ENCODE measurements at places on chromosomes 2 and 18. TPM values are rescaled to one million over a fixed set of nuclear protein-coding genes. Genes with fewer than 3 reads are reported as not detected.

Gene ZCCHC2
- 34.5 TPM for total RNA-seq

- no peak overlapping the region for H3K27ac ChIP-seq
- no peaks in the 10 kb centered on the region for H3K4me1 ChIP-seq
- no peaks in the 10 kb centered on the region for H3K27me3 ChIP-seq
- no peak for DNase-seq
Observed at GRCh38 chr18:72636611-72637010, 92.5 kb upstream of the CBLN2 start.

- H3K27ac ChIP-seq = no peak overlapping the region
- H3K4me1 ChIP-seq = no peaks in the 10 kb centered on the region
- H3K27me3 ChIP-seq = no peaks in the 10 kb centered on the region
- H3K4me3 ChIP-seq = no peak overlapping the region
- H3K36me3 ChIP-seq = peaks cover 30% of the 10 kb centered on the region
Observed at GRCh38 chr2:96801005-96801785, 14.9 kb upstream of the CNNM3 start.

- DNase-seq = no peak
- H3K4me3 ChIP-seq = no peak overlapping the region
- H3K27ac ChIP-seq = no peak overlapping the region
- no peaks in the 10 kb centered on the region for H3K36me3 ChIP-seq
- peaks cover 13% of the 10 kb centered on the region for H3K27me3 ChIP-seq
- H3K4me1 ChIP-seq = no peaks in the 10 kb centered on the region
Observed at GRCh38 chr2:224286923-224287322, 115.0 kb downstream of the FAM124B start.

DNA sequence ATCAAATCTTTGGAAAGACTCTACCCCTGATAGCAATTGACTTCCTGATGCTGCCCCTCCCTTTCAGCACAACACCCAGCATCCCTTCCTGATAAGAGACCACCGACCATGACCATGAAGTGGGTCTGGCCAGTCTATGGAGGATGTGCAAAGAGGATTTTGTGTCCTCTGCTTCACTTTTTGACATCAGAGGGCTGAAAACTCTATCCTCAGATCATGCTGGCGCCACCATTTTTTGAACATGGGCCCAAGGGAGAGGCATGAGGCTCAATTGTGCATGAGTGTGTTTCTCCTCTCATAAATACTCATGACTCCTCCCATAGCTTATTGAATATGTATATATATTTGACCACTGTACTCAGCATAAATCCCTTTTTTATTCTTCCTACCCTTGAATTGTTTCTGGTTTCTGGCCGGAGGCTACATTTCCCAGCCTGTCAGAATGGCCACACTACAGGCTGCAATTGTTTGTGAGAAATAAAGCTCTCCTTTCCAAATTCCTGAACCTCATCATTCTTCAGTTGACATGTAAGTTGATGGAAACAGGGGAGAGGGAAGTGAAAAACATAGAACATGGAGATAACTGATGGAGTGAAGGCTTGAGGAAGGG, 314.1 kb downstream of the MYCN start:
- no peaks in the 10 kb centered on the region for H3K36me3 ChIP-seq
- H3K27ac ChIP-seq = no peak overlapping the region
- H3K4me3 ChIP-seq = no peak overlapping the region
- no peak for DNase-seq
- no peaks in the 10 kb centered on the region for H3K27me3 ChIP-seq

DNA sequence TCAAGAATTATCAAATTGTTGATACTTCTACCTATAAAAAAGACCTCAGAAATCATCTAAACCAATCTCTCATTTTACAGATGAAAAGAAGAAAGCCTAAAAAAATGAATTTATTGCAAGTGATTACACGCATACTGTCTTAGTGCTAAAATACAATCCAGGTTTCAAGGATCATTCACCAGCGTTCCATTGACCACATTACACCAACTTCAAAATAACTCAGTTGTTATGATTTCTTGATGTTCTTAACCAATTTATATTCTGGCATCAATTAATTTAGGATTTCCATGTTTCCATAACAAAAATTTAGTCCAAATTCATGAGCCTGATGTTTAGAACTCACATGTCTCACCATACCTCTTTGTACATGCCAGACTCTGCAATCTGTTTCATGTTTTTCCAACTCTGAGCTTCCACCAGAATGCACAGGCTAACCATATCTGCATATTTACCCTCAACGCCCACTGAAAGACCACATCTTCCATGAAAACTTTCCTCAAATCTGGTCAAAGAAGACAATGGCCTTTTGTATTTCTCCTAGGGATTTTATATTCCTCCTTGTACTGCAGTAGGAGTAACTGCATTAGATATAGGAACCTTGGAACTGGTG, 2.1 kb upstream of the INSIG2 start:
- DNase-seq = no peak
- H3K4me1 ChIP-seq = peaks cover 28% of the 10 kb centered on the region
- H3K36me3 ChIP-seq = no peaks in the 10 kb centered on the region
- no peak overlapping the region for H3K4me3 ChIP-seq
- H3K27ac ChIP-seq = no peak overlapping the region
- no peaks in the 10 kb centered on the region for H3K27me3 ChIP-seq

Gene HNMT
- 53.0 TPM for total RNA-seq

- no peak overlapping the region for H3K27ac ChIP-seq
- no peaks in the 10 kb centered on the region for H3K36me3 ChIP-seq
- no peak overlapping the region for H3K4me3 ChIP-seq
- H3K27me3 ChIP-seq = no peaks in the 10 kb centered on the region
- DNase-seq = no peak
Observed at GRCh38 chr2:209391776-209392401, 32.0 kb upstream of the MAP2 start.

- H3K4me3 ChIP-seq = no peak overlapping the region
- no peak for DNase-seq
- H3K27ac ChIP-seq = no peak overlapping the region
- no peaks in the 10 kb centered on the region for H3K27me3 ChIP-seq
- no peaks in the 10 kb centered on the region for H3K4me1 ChIP-seq
Observed at GRCh38 chr2:1967242-1968208, 223.2 kb upstream of the PXDN start.

GRCh38 chr2:119385466-119385865, 18.7 kb downstream of the DBI start:
- H3K36me3 ChIP-seq = no peaks in the 10 kb centered on the region
- no peaks in the 10 kb centered on the region for H3K27me3 ChIP-seq
- H3K27ac ChIP-seq = no peak overlapping the region

DNA sequence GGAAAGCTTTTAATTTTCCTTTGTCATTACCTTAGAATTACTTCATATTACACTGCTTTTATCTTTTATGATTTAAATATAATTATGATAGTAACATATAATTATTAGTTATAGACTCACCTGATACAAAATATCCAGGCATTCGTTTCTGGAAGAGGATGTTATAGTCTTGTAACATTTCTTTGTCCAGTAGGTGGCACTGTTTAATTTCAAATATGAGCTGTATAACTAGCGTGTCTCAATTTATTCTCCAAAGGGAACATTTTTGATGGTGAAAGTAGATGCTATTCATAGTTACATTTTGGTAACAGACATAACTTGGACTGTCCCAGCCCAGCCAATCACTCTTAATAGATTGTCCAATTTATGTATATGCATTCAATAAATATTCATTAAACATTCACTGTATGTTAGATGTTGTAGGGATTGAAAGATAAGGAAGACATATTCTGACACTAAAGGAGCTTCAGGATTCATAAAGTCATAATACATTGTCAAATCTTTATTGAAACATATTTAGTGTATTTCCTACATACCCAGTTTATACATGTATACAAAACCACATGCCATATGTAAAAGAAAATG, 19.2 kb downstream of the DAW1 start:
- H3K27me3 ChIP-seq = no peaks in the 10 kb centered on the region
- H3K36me3 ChIP-seq = no peaks in the 10 kb centered on the region
- no peak overlapping the region for H3K4me3 ChIP-seq
- no peaks in the 10 kb centered on the region for H3K4me1 ChIP-seq

DNA sequence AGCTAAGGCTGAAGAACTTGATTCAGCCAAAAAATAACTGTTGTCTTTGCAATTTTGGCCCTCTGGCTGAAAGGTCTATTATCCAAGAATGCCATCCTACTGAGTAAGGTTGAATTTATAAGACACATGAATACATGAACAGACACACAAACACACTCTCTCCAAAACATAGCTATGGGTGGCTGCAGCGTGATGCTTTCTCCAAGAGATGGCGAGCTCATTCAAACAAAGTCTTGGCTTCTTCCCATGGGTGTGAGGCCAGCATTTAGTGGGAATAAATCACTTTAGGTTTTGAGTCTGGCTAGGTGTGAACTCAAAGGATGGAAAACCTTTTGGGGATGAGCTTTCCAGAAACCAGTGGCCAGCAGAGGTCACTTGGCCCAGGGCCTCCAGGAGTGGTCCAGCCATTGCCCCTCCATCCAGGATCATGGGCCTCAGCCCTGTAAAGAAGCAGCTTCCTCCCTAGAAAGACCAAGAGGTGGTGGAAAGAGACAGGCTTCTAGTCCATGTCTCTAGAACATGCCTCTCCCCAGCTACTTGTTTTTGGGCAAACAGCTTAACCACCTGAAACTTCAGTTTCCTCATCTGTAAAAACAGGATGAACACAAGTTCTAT, 11.0 kb upstream of the OSR1 start:
- H3K27me3 ChIP-seq = no peaks in the 10 kb centered on the region
- no peaks in the 10 kb centered on the region for H3K36me3 ChIP-seq
- no peak overlapping the region for H3K4me3 ChIP-seq
- DNase-seq = no peak
- no peaks in the 10 kb centered on the region for H3K4me1 ChIP-seq
- H3K27ac ChIP-seq = no peak overlapping the region

GRCh38 chr2:121665504-121665903, 16.2 kb upstream of the CLASP1 start:
- DNase-seq = no peak
- H3K27ac ChIP-seq = no peak overlapping the region
- H3K4me3 ChIP-seq = no peak overlapping the region
- H3K36me3 ChIP-seq = no peaks in the 10 kb centered on the region

GRCh38 chr18:22800551-22800951, 132.6 kb upstream of the RBBP8 start:
- H3K27me3 ChIP-seq = no peaks in the 10 kb centered on the region
- H3K36me3 ChIP-seq = no peaks in the 10 kb centered on the region
- H3K4me3 ChIP-seq = no peak overlapping the region
- no peaks in the 10 kb centered on the region for H3K4me1 ChIP-seq
- H3K27ac ChIP-seq = no peak overlapping the region
- no peak for DNase-seq

Gene POTEJ
- not detected for total RNA-seq

GRCh38 chr2:148554459-148555247, 89.9 kb upstream of the EPC2 start:
- no peaks in the 10 kb centered on the region for H3K4me1 ChIP-seq
- DNase-seq = no peak
- H3K36me3 ChIP-seq = no peaks in the 10 kb centered on the region
- no peaks in the 10 kb centered on the region for H3K27me3 ChIP-seq
- H3K4me3 ChIP-seq = no peak overlapping the region

DNA sequence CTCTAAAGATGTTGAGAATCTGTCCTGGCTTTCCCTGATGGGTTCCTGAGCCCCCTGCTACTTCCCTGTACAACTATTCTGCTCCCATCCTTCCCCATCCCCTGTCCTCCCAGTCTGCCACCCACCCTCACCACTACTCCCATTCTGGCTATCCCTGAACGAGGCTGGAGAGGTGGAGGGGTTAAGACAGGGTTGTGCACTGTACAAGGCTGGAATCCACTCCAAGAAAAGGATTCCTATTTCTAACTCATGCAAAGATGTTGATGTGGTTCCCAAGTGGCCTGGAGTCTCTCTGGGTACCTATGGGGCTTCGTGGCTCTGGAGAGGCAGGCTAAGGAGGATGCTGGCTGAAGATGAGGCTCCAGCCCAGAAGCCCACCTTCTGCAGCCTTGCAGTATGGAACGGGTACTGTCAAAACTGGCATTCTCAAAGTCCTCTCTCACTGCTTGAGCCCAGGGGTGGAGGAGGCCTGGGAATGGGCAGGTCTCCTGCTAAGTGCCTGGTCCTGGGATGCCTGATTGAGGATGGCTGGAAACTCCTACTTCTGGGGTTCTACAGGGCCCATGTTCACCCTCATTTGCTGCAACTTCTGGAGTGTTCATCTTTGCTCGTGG, 1.3 kb upstream of the FEV start:
- no peaks in the 10 kb centered on the region for H3K36me3 ChIP-seq
- H3K27ac ChIP-seq = no peak overlapping the region
- DNase-seq = no peak
- H3K4me3 ChIP-seq = no peak overlapping the region
- H3K27me3 ChIP-seq = peaks cover 99% of the 10 kb centered on the region
- H3K4me1 ChIP-seq = peaks cover 9% of the 10 kb centered on the region

DNA sequence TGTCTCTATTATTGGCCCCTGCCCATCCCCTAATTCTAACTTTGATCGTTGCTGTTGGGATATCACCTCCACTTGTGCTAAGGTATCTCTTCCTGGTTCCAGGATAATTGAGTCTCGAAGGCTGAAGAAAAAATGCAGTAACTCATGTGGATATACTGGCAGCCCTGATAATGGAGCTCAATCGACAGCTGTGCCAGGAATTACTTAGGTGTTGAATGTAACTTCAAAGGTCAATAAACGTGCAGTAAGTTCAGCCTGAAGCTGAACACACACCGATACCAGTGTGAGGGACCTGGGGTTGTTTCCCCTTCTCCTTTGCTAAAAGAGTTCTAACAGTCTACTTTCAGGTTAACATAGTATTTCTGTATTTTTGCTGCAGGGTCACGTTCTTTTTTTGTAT, 11.9 kb upstream of the REG3G start:
- no peaks in the 10 kb centered on the region for H3K27me3 ChIP-seq
- no peak overlapping the region for H3K4me3 ChIP-seq
- H3K27ac ChIP-seq = no peak overlapping the region
- DNase-seq = no peak
- no peaks in the 10 kb centered on the region for H3K4me1 ChIP-seq

Gene HOXD4
- total RNA-seq = 0.68 TPM

Measured in left lung (tissue), 14 donors.